ENCODE measurements at places on chromosomes 3 and 15. TPM values are rescaled to one million over a fixed set of nuclear protein-coding genes. Genes with fewer than 3 reads are reported as not detected.

GRCh38 chr3:17798000-17798399 is 55.6 kb upstream of the TBC1D5 start:
- DNase-seq = peak; percentile 12

- no peak for DNase-seq
Measured at GRCh38 chr15:99153026-99153535, 48.2 kb downstream of the SYNM start.

TRIM42 gene
- total RNA-seq = not detected

ENTPD3 gene
- not detected for total RNA-seq

- no peak for DNase-seq
Measured at GRCh38 chr3:137796993-137797392, 32.9 kb downstream of the SOX14 start.

SLC12A8 gene
- 57.6 TPM for total RNA-seq

DNA sequence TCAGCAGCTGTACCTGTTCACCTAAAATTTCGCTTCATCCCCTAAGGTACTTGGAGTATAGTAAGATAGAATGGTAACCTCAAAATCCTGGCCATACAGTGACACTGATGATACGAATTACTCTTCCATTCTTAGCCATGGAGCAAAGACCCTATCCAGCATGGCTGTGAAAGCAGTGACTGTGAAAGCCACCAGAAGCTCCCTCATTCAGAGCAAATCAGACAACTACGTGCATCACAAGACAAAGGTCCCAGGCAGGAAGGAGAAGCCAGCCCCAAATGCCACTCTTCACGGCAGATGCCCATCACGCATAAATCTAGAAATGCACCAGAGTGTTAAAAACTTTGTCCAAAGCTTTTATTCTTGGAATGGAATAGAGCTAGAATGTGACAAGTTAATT is 99.4 kb downstream of the GABRB3 start:
- no peak for DNase-seq

GOLGA8Q gene
- total RNA-seq = not detected

DNA sequence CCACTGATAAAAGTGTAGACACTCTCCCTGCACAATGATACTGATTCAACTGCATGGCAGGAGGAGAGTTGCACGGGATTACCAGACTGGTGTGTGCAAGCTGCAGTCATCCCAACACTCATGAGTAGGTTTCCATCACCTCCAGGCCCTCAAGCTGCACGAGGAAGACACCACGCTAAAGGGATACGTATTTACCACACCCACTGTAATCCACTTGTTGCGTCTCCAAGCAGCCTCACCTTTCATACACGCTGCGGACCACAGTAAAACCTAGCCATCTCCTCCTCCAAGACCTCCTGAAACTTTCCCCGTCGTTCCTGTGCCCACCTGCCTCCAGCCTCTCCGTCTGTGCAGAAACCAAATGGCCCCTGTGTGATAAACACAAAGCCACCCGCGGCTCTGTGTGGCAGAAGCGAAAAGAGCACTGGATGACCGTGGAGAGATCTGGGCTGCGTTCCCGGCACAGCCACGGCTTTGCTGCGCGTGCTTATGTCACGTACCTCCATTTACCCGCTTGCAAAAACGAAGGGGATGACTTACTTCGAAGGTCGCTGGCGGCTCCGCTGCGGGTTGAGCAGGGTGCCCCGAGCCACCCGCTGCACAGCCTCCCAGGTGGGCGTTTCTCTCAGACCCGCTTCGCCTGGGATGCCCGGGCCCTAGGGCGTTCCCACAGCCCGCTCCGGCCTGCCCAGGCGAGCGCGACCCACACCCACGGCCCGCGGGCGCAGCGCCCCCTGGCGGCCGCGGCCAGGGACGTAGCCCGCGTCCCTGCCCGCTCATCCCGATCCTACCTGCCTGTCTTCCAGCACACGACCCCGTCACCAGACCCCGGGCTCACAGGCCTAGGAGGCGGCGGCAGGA is 643 bp downstream of the ABCC5 start:
- peak; percentile 56 for DNase-seq

DNA sequence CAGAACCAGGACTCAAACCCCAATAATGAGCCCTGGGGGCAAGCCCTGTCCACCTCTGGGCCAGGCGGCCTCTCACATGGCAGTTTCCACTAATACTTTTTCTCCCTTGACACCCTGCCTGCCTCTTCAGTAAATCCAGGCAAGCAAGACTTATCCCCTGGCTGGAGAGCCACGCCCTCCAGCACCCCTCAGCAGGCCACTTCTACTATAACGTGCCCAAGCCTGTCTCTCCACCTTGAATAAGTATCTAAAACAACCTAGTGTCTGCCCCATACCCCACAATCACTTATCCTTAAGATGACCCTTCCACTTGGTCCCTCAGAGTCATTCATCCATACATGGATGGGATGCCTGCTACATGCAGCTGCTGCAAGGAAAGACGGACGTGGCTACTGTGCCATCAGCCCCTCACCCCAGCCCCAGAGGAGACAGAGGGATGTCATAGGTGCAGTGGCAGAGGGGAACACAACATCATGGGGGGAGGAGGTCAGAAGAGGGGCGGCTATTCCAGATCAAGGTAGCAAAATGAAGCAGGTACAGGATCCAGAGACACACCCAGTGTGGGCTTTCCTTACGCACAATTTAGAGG is 63.4 kb downstream of the LRIG1 start:
- DNase-seq = no peak

LRRC58 gene
- 40.0 TPM for total RNA-seq

DNA sequence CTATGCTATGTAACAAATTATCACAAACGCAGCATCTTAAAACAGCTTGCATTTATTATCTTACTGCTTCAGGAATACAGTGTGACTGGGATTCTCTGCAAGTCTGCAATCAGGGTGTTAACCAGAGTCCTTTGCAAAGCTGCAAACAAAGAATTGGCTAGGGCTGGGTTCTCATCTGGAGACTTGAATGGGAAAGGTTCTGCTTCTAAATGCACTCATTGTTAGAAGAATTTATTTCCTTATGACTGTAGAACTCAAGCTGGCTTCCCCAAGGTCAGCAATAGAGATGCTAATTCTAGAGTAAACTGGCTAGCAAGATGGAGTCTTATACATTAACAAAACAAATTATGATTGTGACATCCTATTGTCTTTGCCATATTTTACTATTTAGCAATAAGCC is 673.7 kb downstream of the DIPK2A start:
- no peak for DNase-seq

PLCB2 gene
- total RNA-seq = not detected

FAM174B gene
- total RNA-seq = 19.9 TPM

DNA sequence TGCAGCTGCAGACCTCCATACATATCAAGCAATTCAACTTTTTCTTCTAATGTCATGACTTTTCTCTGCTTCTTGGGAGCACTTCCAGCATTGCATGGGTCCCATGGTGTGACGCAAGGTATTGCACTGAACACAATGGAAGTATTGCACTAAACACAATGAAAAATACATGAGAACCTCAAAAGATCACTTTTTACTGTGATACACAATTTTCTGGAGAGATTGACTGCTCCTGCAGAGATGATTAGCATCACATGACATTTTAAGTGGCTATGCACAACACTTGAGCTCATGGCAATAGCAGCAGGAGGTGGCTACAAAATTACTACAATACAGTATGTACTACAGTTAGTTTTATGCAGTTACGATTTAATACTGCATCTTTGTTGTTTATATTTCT is 113.5 kb upstream of the BHLHE40 start:
- DNase-seq = no peak

DNA sequence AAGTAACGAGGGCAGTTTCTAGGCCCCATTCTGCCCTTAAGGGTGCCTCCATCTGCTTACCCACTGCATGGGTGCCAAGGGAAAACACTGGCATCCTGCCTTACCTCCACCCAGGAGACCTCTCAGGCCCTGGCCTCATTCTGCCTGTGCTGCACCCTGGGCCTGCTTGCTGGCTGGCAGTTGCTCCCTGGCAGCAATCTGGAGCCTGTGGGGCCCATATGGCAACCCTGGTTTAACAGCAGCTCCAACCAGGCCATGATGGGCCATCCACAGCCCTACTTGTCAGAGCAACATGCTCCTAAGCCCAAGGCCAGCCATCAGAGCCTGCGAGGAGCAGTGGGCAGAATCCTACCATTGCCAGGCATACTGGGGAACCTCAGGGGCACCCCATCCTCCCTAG is 3.7 kb downstream of the C3orf18 start:
- DNase-seq = no peak

GRK7 gene
- not detected for total RNA-seq

GRCh38 chr3:127817406-127817841 is 4.9 kb downstream of the MGLL start:
- DNase-seq = peak; percentile 96

SERPINI2 gene
- not detected for total RNA-seq

DNA sequence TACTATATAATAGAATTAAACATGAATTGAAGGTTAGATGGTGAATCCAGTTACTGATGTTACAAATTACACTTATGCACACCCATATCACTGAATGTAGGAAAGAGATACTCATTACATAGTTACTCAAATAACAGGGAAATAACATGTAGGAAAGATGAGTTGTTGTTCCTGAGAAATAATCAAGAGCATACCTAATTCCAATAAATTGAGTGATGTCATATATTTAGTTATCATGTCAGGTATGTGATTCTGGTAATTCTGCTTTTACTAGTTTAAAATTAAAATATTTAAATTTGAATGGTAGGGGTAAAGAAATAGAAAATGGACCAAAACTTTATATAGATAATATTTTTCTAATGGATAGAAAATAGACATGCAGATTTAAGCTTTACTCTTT is 102.6 kb upstream of the MYZAP start:
- no peak for DNase-seq

- peak; percentile 7 for DNase-seq
Measured at GRCh38 chr3:78255403-78255802, 1215.5 kb downstream of the ROBO2 start.

All from M059J (cell line).